KG1 (cell line): ENCODE measurements at places on chromosomes 7 and 10.

- DNase-seq = no peak
Measured at GRCh38 chr7:13312307-13312706, 624.9 kb downstream of the ARL4A start.

- DNase-seq = no peak
Measured at GRCh38 chr10:1409392-1409791, 327.9 kb downstream of the ADARB2 start.

DNA sequence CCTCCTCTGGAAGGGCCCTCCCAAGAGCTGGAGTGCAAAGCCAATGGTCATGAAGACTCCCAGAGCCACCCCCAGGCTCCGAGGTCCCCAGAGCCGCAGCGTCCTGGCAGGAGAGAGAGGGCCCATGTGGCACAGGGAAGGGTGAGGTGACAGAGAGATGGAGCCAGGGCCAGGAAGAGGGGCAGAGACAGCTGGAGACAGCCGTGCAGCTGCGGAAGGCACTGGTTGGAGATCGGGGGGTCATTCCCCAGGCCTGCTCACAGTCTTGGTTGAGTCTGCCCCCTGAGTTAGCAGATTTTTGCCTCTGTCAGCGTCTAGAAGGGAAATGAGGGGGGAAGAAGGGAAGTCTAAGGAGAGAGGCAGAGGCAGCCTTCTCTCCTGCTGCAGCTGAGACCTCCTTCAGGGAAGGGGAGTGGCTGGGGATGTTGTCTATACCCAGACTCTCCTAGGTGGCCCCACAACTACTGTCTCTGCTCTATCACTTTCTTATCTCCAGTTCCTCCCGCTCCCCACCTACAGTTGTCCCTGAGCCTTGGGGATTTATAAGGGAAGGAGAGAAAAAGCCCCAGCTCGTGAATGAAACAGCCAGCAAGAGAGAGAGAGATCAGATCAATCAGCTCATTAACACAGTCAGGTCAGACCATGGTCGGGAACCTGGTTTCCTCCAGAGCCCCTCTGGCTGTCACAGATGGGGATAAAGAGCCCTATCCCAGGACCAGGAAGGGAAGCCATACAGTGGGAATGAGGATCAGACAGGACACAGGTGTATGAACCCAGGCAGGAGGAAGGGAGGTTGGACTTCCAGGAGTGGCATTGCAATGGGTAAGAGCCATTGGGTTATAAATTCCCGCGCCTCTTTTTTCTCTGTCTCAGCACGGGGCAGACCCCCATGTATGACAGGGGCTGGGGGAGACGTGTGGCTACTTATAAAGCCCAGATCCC lies 1.2 kb downstream of the GAL3ST4 start:
- no peak for DNase-seq

DNA sequence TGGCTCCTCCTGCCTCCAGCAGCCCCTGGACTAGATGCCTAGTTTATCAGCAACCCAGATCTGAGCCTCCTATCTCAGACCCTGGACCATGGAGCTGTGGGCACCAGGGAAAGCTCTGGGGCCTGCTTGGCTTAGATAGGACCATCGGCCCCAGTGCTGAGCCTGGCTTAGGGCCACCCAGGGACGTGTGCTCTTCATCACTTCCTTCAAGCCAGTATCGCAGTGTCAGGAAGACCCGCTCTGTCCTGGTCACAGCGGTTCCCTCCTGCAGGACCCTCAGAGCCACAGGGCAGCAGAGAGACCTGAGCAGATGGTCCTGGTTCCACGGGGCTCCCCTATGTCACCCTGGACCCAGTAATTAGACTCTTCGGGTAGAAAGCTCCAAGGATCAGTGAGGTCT lies 105.7 kb upstream of the FAM20C start:
- DNase-seq = no peak

GRCh38 chr10:123970207-123970926 lies 78.8 kb upstream of the CPXM2 start:
- DNase-seq = no peak

- no peak for DNase-seq
Measured at GRCh38 chr10:7102557-7103349, 308.1 kb downstream of the SFMBT2 start.

DNA sequence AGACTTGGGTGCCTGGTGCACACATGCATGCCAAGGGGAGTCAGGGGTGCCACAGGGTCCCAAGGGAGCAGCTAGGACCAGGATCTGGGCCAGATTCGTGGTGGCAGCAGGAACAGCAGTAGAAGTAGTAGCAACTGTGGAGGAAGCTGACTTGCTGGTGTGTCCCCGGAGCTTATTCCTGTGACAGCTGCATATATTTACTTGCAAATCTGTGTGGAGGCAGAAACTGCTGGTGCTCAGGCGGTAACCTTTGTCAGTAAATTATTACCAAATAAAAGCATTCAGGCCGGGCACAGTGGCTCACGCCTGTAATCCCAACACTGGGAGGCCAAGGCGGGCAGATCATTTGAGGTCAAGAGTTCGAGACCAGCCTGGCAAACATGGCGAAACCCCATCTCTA lies 67.4 kb upstream of the RAB18 start:
- no peak for DNase-seq

GRCh38 chr10:105837951-105838350 lies 1196.9 kb downstream of the SORCS3 start:
- DNase-seq = no peak

- DNase-seq = no peak
Measured at GRCh38 chr10:90968328-90969081, 47.6 kb upstream of the ANKRD1 start.

- no peak for DNase-seq
Measured at GRCh38 chr10:17256627-17257026, 28.6 kb downstream of the VIM start.

GRCh38 chr10:63416376-63416775 lies 49.4 kb downstream of the JMJD1C start:
- DNase-seq = no peak

DNA sequence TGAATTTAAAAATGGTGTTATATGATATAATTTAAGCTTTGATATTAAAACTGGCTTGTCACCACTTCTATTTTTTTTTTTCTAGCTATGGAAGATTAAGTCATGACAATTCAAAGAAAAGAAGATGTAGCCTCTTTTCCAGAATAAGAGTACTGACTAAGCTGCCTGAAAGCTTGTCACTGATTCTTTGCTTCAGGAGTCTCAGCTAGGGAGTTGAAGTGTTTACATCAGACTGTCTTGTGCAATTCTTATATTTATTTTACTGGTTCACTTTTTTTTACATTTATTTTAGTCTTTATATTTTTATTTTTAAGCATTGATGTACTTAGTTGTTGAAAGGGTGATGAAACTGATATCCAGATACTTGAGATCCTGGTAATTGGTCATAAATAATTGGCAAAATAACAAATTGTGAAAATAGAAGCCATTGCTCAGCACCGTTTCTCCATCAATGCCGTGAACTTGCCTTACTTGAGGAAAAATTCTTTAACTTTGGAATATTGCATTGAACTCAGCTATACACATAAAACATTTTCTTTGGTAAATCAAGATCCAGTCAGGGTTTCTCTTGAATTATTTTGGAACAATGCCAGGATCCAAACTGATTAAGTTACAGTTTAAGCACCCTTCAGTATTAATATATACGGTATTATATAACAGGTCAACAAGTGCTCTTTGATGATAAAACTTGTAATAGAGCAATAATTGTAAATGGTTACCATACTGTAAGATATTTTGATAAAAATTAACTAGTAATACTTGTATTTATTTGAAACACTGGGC lies 156.4 kb downstream of the PHTF2 start:
- DNase-seq = no peak

GRCh38 chr7:116565981-116566380 lies 41.1 kb downstream of the CAV1 start:
- no peak for DNase-seq
